GM12878 (cell line): ENCODE measurements at places on chromosomes 4 and X. TPM values are rescaled to one million over a fixed set of nuclear protein-coding genes. Genes with fewer than 3 reads are reported as not detected.

DNA sequence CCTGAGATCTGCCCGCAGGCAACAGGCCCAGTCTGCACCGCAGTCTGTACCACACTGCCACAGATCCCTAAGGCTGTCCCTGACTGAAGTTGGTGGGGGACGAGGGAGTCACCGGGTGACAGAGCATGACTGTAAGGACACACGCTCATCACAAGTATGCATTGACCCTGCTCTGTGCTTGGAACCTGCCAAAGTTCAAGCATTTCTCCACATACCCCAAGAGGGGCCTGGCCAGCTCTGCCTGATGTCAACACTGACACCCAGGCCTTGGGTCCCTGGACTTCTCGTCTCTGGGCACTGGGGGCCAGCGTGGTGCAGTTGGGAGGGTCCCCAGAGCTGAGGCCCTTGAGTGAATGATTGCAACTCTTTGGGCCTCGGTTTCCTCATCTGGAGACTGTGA lies 7.9 kb downstream of the BLOC1S4 start:
- no peak for DNase-seq

- no peak for DNase-seq
Measured at GRCh38 chr4:139460565-139460964, 6.6 kb downstream of the RAB33B start.

- DNase-seq = no peak
Measured at GRCh38 chrX:50629774-50630173, 159.1 kb upstream of the DGKK start.

DNA sequence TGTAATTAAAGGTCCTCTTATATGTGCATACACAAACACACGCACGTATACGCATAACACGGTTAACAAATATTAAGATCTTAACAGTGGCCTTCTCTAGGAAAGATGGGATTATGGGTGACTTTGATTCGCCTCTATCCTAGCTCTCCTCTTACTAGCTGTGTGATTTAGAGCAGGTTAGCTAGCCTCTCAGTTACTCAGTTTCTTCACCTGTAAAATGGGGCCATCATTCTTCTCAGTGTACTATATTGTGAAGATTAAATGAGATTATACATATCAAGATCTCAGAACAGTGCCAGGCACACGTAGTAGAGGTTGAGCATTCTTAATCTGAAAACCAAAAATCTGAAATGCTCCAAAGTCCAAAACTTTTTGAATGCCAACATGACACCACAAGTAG lies 159.3 kb downstream of the BCOR start:
- DNase-seq = no peak

- no peak for DNase-seq
Measured at GRCh38 chrX:53263597-53264094, 17.7 kb downstream of the IQSEC2 start.

- DNase-seq = no peak
Measured at GRCh38 chrX:155751131-155751530, 130.0 kb upstream of the VAMP7 start.

DNA sequence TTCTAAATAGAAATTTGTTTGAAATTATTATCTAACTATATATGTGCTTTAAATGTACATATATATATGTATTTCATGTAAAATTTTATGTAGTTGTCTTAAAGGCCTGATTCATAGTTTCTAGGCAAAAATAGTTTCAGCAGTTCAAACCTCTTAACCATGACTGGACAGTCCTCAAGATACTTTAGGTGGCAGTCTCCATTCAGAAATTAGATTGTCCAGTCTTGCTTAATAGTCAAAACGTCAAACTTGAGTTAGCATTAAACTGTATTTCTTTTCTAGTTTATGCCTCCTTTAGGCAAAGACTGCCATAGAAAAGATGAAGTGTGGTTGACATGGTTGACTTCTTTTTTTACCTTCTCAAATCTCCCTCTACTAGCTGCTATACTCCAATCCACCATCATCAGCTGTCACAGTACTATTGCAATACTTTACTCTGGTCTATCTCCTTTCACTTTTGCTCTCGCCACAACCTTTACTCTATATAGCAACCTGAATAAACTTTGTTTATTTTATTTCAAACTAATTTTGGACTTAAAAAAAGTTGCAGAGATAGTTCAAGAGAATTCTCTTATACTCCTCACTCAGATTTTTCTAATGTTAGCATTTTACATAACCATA lies 395.6 kb upstream of the DIPK2B start:
- no peak for DNase-seq

MAGEA4 gene
- not detected in 2 replicates for polyA plus RNA-seq

MAGEB1 gene
- not detected in 2 replicates for polyA plus RNA-seq
